Ecto neural progenitor cell (in vitro differentiated cells): ENCODE measurements at places on chromosomes 5 and 9.

- DNase-seq, result peak; percentile 28
Measured at GRCh38 chr9:114056527-114056926, 21.6 kb downstream of the AMBP start.

- no peak for DNase-seq
Measured at GRCh38 chr9:119009249-119009648, 360.0 kb downstream of the BRINP1 start.

DNA sequence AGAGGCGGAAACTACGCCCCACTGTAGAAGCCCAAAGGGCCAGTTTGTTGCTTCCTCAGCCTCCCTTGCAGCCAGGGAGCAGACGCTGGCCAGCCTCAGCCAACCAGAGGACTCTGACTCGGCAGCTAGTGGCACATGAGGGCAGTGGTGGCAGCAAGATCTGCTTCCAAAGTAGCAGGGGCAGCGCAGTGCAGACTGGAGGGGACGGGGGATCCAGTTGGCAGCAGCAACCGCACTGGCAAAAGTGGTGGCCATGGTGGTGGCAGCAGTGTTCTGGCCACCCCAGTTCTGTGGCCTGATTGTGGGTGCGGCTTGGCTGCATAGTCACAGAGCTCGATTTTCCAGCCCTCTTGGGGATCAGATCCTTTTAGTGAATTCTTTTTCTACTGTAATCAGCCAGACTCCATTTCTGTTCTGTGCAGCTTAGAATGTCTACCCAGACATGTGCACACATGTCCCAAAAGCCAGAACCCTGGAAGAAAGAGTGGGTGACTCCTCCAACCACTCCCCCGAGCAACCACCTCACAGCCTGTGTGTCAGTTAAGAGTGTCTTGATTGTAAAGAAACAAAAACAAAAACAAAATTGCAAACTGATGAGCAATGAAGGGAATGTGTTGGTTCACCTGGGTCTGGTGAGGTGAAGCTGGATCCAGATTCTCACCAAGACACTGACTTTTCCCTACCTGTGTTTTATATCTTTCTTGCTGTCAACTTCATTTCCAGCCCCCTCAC lies 11.0 kb upstream of the ZBTB43 start:
- no peak for DNase-seq

DNA sequence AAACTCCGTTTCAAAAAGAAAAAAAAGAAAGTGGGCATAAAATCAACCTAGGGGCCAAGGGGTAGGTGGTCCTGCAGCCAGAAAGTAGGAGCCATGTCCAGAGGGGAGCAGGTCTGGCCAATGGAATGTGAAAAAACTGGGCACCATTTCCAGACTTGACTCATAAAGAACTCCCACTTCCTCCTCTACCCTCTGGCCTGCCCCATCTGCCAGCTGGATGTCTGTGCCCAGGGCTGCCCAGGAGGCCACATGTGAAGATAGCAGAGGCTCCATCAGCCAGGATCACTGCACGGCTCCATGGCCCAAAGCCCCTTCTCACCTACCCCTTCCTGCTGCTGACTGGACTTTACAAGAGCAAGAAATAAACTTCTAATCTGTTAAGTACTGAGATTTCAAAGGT lies 42.1 kb upstream of the EEIG1 start:
- DNase-seq, result no peak

DNA sequence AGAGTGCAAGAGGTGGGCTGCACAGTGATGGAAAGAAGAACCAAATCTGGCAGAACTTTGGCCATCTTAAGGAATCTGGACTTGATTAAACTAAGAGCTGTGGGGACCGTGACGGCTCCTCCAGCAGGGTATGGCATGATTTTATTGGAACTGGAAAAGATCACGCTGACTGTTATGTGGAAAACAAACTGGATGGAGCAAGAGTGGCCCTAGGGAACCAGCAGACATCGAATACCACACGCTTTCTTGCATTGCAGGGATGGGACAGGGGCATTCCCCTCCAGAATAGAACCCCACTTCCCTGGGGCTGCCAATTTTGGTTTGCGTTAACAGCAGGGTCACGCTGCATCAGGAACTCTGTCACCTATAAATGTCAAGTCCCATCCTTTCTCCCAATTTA lies 38.8 kb downstream of the INSYN2B start:
- DNase-seq, result no peak

DNA sequence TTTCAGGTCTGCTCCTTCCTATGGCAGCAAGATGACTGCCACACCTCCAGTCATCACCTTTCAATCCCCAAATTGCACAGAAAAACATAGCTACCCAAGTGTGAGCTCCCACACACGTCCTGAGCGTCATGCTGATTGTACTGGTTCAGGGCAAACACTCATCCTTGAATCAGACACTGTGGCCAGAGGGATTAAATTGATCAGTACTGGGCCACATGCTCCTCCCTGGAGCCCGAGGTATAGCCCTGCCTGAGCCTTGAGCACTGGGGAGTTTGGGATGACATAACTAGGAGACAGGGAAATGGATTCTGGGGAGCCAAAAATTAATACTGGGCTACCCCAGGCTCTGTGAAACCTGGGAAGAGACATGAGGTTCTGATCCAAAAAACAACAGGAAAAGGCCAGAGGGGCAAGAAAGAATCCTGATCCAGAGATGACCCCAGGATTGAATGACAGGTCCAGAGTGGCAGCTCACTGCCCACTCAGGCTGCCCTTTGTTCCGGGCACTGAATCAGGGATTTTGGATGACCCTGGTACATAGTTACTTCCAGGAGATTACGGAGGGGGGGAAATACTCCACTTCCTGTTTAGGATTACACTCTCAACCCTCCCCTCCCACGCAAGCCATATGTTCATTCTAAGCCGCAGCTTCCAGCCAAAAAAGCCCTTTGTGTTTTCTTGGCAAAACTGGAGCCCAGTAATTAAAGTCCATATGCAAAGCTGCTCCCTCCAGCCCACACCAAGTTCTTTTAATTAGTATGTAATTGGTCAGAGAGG lies 141.6 kb upstream of the SPRY4 start:
- DNase-seq, result no peak

GRCh38 chr5:63128018-63128417 lies 549.4 kb downstream of the LRRC70 start:
- DNase-seq, result no peak

DNA sequence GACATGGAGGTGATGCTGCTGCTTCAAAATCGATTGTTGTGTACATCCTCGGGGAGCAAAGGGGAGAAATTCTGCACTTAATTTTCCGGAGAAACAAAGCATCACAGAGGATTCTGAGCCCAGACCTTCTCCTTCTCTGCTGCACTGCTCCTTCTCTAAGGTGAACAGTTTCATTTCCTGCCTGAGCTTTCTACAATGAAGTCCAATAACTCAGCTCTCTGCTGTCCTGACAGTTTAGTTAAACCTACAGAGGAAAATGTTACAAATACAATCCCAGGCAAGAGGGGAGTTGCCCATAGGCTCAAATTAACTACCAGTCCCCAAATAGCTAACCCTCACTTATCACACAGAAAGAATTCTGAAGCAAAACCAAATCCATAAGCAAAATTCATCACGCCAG lies 206.3 kb downstream of the EFNA5 start:
- no peak for DNase-seq

DNA sequence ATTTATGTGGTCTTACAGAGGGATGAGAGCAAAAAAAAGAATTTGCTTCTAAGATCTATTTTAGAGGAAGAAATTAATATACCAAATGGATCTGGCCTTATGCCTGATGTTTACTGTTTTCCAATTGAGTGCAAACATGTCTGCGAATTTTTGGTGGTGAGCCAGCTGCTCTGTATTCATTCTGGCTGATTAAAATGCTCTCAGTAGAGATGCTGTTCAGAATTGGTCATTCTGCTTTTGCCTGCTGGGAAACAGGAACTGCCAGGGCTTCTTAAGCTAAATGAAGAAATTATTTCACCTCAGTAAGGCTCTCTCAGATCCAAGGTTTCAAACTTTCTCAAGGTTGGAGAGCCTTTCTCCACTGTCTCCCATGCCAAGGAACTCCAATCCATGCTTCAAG lies 132.0 kb upstream of the SV2C start:
- no peak for DNase-seq

- DNase-seq, result no peak
Measured at GRCh38 chr9:128101690-128102089, 25.8 kb downstream of the PTGES2 start.

GRCh38 chr5:128477944-128478343 lies 60.1 kb downstream of the FBN2 start:
- no peak for DNase-seq

- no peak for DNase-seq
Measured at GRCh38 chr5:170865622-170866021, 3.8 kb downstream of the RANBP17 start.

GRCh38 chr5:147189109-147189424 lies 45.8 kb upstream of the STK32A start:
- no peak for DNase-seq

DNA sequence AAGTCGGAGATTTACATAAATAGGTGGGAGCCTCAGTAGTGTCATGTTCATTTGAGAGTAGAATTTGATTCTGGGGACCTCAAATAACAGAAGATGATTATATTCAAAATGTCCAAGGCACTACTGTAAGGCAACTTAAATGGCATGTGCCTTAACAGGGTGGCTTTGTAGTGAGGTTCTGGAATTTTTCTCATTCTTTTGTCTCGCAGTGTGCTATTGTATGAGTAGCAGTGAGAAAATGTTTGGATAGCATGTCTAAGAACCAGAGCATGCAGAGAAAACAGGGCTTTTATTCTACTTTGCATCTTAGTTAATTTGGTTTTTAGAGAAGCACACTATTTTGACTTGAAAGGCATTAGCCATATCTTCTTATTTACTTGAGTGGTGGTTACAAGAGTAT lies 25.0 kb downstream of the MAST4 start:
- DNase-seq, result no peak

DNA sequence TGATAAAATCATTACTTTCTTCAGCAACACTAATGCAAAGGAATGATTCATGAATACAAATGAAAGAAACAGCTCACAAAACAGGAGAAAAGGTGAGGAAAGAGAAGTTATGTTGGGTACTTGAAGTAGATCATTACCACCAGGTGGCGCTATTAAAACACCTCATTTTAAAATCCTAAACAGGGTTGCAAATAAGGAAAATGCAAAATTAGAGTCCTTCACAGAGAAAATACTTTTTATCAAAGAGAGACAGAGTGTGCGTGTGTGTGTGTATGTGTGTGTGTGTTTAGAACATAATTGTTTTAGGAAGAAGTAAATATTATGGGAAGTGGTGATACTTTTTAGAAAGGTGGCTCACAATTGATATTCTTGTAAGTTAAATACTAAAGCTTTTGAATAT lies 49.5 kb upstream of the CD180 start:
- no peak for DNase-seq

DNA sequence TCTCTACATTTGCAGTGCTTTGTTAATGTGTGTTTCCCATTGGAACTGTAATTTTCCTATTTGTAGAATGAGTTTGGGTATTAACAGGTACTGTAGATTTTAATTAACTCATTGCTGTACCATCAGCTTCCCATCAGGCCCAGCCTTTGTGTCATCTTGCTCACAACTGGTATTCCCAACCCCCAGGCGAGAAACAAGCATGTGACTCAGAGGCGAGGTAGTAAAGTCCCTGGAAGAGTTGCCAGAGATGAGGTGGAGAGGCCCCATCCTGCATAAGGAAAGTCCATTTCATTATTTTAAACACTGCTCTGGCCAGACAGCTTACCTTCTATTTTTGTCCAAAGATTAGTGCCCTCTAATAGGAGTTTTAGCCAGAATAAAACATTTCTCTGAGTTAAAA lies 29.9 kb downstream of the ADCY2 start:
- DNase-seq, result no peak

DNA sequence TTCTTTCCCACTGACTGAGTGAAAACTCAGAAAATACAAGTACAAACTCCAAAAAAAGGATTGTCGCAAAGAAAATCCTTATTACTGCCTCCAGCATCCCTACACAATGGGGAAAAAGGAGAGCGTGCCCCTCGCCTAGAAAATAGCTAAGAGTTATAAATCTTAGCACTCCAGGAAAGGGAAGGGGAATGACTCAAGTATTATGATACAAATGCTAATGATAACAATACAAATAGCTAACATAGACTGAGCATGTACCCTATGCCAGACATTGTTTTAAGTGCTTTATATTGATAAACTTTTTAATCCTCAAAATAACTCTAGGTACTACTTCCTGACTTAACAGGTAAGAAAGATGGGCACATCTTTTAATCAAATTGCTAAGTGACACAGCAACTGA lies 70.8 kb upstream of the VCAN start:
- DNase-seq, result no peak

DNA sequence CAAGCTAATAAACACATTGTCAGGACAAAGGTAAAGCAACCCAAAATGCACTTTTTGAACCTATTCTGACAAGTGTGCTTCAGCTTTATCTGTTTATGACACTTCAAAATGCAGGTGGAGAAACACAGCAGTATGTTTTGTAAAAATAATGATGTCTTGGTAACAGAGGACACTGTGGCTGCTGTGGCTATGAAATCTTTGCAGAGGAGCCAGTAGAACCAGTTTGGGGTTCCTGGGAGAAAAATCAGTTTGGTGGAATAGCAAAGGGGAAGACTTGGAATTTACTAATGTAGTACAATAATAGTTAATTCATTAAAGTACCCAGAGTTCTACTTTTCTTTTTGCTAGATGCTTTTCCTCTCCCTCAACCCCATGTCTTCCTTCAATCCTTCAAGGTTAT lies 40.6 kb downstream of the SIL1 start:
- no peak for DNase-seq

DNA sequence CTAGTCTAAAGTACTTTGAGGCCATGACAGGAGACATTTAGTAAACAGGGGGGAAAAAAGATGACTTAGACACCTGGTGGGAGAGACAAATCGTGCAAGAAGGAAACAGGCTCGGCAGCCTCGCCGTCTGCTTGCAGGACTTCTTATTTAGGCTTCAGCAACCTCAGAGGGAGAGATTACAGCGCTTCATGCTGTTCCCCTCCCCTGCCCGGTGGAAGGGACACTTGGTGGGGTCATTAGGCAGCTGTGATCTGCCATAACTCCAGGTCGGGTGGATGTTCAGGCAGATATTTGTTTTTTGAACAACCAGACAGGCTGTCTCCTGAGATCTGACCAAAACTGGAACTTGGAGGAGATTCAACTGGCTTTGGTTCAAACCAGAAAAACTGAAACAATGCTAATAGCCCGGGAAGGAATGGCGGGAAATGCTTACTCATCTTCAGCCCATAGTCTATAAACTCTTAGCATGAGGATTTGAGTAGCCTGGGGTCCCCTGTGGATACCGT lies 38.1 kb upstream of the CD180 start:
- DNase-seq, result no peak
